ENCODE measurements at places on chromosomes 16 and 17. TPM values are rescaled to one million over a fixed set of nuclear protein-coding genes. Genes with fewer than 3 reads are reported as not detected.
A peak's percentile ranks its signal among the peaks of the same experiment; 100 is the strongest.

The CDH1 gene
- 155 TPM for total RNA-seq

DNA sequence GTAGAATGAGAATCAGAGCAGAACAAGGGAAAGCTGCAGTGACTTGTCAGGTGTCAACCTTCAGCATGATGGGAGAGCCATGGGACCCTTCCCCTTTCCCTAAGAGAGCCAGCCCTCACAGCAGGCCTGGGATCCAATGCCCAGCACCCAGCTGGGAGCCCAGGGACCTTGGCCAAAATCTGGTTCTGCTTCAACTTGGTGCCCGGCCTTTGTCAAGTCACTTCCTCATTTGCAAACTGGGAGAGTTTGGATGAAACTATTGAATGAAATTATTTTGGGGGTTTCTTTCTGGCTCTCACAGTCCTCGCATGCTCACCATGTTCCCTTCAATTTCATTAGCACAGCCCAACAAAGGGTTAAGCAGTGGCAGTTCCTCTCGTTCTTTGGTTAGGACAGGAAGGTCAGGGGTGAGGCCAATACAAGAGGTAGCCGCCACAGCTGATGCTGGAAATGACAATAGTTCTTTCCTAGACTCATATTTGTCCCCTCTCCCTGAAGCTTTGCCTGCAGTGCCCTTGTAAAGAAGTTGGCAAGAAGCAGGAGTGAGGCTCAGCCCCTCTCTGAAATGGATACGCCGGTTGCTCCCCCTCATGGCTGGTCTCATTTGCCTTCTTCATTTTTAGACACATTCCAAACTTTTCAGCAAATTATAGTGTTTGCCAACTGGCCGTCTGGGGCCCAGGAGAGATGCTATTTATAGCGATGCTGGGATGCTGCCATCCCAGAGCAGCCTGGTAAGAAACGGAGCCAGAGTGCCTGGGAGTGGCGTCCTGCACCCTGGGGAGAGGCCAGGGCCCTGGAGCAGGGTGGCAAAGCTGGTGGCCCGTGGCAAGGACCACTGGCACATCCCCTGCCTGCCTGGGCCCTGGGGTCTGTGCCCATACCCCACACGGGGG is 34.5 kb upstream of the MEOX1 start:
- H3K4me1 ChIP-seq = no peaks in the 10 kb centered on the region
- H3K4me3 ChIP-seq = no peak overlapping the region
- DNase-seq = no peak
- H3K36me3 ChIP-seq = no peaks in the 10 kb centered on the region
- H3K27me3 ChIP-seq = no peaks in the 10 kb centered on the region
- H3K27ac ChIP-seq = no peak overlapping the region

- H3K4me3 ChIP-seq = no peak overlapping the region
- no peak overlapping the region for H3K27ac ChIP-seq
- no peaks in the 10 kb centered on the region for H3K27me3 ChIP-seq
- H3K4me1 ChIP-seq = no peaks in the 10 kb centered on the region
- DNase-seq = no peak
- no peaks in the 10 kb centered on the region for H3K36me3 ChIP-seq
Measured at GRCh38 chr17:21177854-21178600, 35.9 kb downstream of the TMEM11 start.

The PLA2G10 gene
- 1.2 TPM for total RNA-seq

The PPY gene
- 9.5 TPM for total RNA-seq

The PRSS27 gene
- total RNA-seq = 0.49 TPM

The SLC5A2 gene
- total RNA-seq = 0.61 TPM

GRCh38 chr17:35729405-35729833 is 2.0 kb upstream of the RASL10B start:
- H3K36me3 ChIP-seq = no peaks in the 10 kb centered on the region
- no peak overlapping the region for H3K27ac ChIP-seq
- H3K4me3 ChIP-seq = no peak overlapping the region
- no peaks in the 10 kb centered on the region for H3K4me1 ChIP-seq

- no peaks in the 10 kb centered on the region for H3K4me1 ChIP-seq
- DNase-seq = peak; percentile 79
- H3K4me3 ChIP-seq = no peak overlapping the region
- no peak overlapping the region for H3K27ac ChIP-seq
Measured at GRCh38 chr16:371515-372301, 1.4 kb upstream of the MRPL28 start.

The NPIPA8 gene
- total RNA-seq = 11.3 TPM

The PRKCB gene
- total RNA-seq = 1.2 TPM

The SPNS2 gene
- 16.5 TPM for total RNA-seq

DNA sequence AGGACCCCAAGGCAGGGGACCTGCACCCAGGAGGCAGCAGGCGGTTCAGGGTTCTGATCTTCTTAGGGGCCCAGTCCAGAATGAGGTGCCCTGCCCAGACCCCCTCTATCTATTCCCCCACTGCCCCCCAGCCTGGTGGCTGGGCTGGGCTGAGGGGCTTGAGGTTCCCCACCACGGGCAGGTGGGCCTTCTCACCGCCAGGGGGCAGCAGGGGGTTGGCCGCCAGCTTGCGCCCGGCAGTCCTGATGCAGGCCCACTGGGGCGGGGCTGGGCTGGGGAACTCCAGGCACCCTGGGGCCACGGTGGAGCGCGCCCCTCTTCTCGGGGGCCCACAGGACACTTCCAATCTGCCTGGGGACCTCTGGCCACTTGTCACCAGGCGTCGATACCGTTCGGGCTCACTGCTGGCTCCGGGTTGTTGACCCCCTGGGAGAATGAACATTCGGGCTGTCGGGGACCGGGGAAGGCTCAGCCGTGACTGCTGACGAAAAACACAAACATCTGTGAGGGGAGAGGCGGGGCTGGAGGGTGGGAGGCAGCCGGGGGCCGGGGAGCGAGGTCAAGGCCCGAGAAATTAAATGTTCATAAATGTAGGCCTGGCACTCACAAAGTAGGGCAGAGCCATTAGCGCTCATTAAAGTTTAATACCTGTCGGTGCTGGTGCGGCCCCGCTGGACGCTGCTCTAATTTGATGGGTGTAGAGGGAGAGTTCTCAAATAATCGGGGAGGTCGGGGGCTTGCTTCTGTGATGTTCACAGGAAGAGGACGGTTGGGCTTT is 219.3 kb upstream of the GSE1 start:
- no peak overlapping the region for H3K4me3 ChIP-seq
- DNase-seq = peak; percentile 89
- H3K4me1 ChIP-seq = no peaks in the 10 kb centered on the region

The DNAH17 gene
- not detected for total RNA-seq

GRCh38 chr17:76243826-76244679 is 3.8 kb upstream of the RNF157 start:
- H3K27me3 ChIP-seq = no peaks in the 10 kb centered on the region
- H3K27ac ChIP-seq = no peak overlapping the region
- no peak for DNase-seq

The G6PC1 gene
- not detected for total RNA-seq

DNA sequence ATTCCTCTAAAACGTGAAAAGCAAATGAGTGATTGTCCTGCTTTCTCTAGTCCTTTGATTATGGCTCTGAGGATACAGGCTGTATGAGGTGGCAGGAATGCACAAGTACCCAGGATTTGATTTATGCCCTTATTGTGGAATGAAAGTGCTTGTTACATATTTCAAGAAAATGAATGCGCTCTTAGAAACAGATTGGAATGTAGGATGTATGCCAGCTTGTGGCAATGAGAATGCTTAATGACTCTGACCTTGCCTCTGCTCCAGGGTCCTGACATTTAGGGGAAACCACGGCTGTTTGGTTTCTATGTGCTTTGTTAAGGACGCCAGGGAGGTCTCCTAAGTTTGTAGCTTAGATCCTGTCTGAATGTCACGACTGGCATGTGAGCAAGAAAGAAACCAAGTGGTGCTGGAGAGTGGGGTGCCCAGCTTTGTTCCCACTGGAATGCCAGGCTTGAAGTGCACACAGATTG is 22.0 kb downstream of the PRCD start:
- peaks cover 3% of the 10 kb centered on the region for H3K36me3 ChIP-seq
- H3K27ac ChIP-seq = no peak overlapping the region
- DNase-seq = no peak
- H3K4me3 ChIP-seq = no peak overlapping the region
- peaks cover 42% of the 10 kb centered on the region for H3K4me1 ChIP-seq
- H3K27me3 ChIP-seq = no peaks in the 10 kb centered on the region

DNA sequence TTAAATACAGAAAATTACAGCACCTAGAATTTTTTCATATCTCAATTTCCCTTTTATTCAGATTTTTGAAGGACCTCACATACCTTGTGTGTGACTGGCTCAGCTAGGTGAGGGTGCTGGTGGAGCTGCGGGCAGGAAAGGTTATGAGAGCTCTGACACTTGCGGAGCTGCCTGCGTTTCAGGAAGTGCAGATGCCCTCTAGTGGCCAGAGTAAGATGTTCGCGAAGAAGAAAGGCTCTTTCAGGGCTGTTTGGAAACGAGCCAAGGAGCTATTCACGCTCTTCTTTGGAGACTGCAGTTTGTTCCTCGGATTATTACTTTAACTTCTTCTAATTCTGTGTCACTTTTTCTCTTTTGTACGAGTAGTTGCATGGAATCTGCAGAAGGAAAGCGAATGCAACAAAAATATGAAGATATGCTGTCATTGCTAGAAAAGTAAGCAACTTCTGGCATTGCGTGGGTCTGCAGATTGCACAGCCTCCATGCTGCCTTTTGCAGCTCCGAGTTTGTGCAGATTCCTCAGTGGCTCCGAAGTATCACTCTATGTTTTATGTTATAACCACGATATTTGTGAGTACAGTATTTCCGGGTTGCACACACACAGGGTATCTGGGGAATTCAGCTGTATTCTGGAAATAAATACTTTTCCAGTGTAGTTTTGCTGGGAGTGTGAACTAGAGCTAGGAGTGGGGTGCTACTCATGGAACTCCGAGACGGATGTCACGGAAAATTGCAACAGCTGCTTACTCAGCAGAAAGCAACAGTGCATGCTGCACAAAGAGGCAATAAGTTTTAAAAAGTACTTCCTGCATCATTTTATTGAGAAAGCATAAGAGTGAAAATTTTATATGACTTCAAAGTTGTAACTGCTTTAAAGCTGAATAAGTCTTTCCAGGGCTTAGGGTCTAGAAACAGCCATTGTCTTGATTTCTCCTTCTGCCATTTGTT is 46.3 kb downstream of the DNAH9 start:
- no peaks in the 10 kb centered on the region for H3K27me3 ChIP-seq
- H3K27ac ChIP-seq = no peak overlapping the region
- H3K36me3 ChIP-seq = no peaks in the 10 kb centered on the region
- no peaks in the 10 kb centered on the region for H3K4me1 ChIP-seq
- no peak overlapping the region for H3K4me3 ChIP-seq
- DNase-seq = peak; percentile 84

GRCh38 chr16:17238285-17239028 is 232.3 kb downstream of the XYLT1 start:
- no peak overlapping the region for H3K27ac ChIP-seq
- no peaks in the 10 kb centered on the region for H3K36me3 ChIP-seq
- DNase-seq = no peak
- H3K27me3 ChIP-seq = no peaks in the 10 kb centered on the region
- no peaks in the 10 kb centered on the region for H3K4me1 ChIP-seq
- no peak overlapping the region for H3K4me3 ChIP-seq

DNA sequence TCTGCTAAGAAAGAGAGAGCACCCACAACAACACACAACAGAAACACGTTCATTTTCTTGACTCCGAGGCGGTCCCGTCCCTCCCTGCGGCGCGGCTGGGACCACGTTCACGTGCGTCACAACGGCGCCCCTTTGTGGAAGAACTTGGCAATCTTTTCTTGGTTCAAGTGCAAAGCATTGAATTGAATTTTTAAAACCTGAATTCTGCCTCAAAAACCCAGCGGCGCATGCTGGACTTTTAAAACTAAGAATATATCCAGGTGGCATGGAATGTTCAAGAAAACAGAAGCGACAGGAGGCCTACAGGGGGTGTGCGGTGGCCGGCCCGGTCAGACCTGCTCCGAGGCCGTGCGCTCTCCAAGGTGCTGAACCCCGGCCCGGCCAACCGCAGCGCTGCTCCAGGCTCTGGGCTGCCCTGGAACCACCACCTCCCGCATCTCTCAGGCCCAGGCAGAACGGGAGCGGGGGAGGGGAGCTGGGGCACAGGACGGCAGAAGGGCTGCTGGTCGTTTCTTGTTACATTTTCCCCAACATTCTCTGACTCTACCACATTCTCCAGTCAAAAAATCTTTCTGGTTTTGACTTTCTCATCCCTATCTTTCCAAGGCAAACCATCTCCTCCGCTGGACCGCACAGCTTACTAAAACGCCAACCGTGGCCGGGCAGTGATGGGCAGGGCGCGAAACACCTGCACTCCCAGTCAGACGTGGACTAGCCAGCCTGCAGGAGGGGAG is 3.4 kb upstream of the HEXD start:
- H3K27ac ChIP-seq = no peak overlapping the region
- peak; percentile 68 for DNase-seq
- H3K36me3 ChIP-seq = no peaks in the 10 kb centered on the region
- H3K4me1 ChIP-seq = peaks cover 4% of the 10 kb centered on the region
- no peaks in the 10 kb centered on the region for H3K27me3 ChIP-seq
- H3K4me3 ChIP-seq = no peak overlapping the region

GRCh38 chr17:44793885-44794842 is 35.4 kb downstream of the ADAM11 start:
- H3K4me3 ChIP-seq = no peak overlapping the region
- H3K4me1 ChIP-seq = no peaks in the 10 kb centered on the region
- no peak overlapping the region for H3K27ac ChIP-seq

The ZFP3 gene
- 2.7 TPM for total RNA-seq

GRCh38 chr17:48678141-48678971 is 44.0 kb downstream of the PRAC1 start:
- no peak overlapping the region for H3K27ac ChIP-seq
- no peaks in the 10 kb centered on the region for H3K36me3 ChIP-seq
- peaks cover 7% of the 10 kb centered on the region for H3K27me3 ChIP-seq
- peak; percentile 85 for DNase-seq
- no peaks in the 10 kb centered on the region for H3K4me1 ChIP-seq

- no peaks in the 10 kb centered on the region for H3K4me1 ChIP-seq
- H3K36me3 ChIP-seq = no peaks in the 10 kb centered on the region
- no peak for DNase-seq
- no peaks in the 10 kb centered on the region for H3K27me3 ChIP-seq
- no peak overlapping the region for H3K4me3 ChIP-seq
Measured at GRCh38 chr17:27445971-27446370, 10.3 kb upstream of the KSR1 start.

DNA sequence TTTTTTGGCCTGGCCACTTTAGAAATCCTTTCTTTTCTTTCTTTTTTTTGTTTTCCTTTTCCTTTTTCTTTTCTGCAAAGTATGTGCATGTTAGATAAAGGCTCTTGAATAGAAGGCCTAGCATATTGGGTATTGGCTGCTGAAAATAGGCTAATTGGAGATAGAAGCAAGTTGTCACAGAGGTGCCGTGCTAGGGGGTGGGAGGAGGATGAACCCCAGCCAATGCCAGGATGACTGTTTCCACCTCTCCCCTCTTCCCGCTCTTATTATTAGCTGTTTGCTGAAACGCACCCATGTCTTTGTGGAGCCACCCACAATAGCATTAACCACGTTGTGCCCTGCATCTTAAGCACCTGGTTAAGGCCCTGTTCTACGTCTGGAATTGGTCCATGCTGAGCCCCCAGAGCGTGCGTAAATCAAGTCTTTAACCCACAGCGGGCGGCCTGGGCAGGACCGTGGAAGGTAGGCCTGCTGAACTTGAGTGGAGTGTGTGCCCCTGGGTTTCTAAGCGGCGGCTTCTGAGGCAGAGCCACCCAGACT is 123.6 kb downstream of the MSI2 start:
- peaks cover 4% of the 10 kb centered on the region for H3K4me1 ChIP-seq
- no peak overlapping the region for H3K4me3 ChIP-seq
- DNase-seq = no peak
- no peaks in the 10 kb centered on the region for H3K36me3 ChIP-seq
- no peaks in the 10 kb centered on the region for H3K27me3 ChIP-seq

Data from pancreas (tissue), 10 donors.